Cardiac septum (tissue), 1 donor: ENCODE measurements at places on chromosomes 5 and 9.

GRCh38 chr5:114201332-114201731, 160.5 kb upstream of the KCNN2 start:
- no peak for DNase-seq

DNA sequence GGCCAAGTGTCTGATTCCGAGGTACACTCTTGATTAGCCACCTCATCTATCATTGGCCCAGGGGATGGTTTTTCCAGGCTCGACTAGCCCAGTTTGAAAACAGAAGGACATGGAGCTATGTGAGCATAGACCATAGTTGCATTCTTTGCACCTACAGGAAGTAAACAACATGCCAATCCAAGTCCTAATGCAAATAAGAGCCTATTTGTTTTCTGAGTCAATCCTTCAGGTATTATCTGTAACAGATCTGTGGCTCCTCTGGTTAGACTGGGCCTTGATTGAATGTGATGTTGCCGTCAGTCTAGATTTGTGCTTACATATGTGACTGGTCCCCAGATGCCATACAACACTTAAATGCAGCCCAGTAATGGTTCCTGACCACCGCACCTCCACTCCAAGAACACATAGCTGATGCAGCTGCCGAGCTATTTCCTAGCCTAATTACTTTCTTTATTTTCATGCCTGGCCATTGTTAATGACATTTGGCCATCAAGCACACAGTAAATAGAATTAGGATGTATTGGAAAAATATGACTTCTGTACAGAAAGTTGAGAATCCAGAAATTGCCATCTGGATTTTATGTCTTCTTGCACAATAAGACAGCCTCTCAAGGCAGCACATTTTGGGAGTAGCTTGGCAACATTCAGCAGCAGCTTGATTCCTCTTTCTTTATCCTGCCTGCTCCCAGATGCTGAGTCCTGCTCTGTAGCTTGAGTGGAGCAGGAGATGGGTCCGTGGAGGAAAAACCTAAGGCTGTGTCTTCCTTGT, 29.5 kb upstream of the ARHGAP26 start:
- DNase-seq: no peak

GRCh38 chr5:158648631-158649030, 451.1 kb downstream of the EBF1 start:
- DNase-seq: no peak

DNA sequence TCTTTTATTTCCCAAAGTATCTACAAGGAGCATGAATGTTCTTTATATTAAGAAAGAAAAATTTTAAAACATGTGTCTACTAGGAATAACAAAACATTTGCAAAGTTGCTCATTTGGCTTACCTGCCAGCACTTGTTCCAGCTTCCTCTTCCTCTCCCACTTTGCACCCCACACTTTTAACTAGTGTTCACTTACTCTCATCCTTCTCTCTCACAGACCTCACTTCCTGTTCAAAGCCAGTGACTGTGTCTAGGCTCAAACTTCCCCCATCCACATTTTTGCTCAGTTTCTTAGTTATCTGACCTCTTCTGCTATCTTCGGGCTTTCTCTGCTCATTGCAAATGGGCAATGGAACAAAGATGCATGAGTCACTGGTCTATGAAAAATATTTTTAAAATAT, 512.2 kb upstream of the ZNF462 start:
- no peak for DNase-seq

DNA sequence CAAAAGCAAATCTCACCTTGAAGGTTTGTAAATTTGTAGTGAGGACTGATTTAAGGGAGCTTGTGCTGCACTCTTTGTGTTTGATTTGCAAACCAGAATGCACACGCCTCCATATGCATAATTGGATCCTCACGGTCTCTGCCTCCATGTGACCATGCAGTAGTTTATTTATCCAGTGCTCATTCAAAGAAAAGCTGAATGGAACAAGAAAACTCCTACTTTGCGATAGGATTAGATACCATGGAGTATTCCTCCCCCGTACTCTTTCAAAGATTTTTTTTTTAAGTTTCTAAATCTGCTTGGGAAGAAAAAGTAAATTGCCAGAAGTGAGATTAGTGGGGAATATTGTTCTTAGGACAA, 290.4 kb upstream of the TUT7 start:
- DNase-seq: no peak

- DNase-seq: no peak
Observed at GRCh38 chr9:136426787-136427186, 12.9 kb downstream of the INPP5E start.

DNA sequence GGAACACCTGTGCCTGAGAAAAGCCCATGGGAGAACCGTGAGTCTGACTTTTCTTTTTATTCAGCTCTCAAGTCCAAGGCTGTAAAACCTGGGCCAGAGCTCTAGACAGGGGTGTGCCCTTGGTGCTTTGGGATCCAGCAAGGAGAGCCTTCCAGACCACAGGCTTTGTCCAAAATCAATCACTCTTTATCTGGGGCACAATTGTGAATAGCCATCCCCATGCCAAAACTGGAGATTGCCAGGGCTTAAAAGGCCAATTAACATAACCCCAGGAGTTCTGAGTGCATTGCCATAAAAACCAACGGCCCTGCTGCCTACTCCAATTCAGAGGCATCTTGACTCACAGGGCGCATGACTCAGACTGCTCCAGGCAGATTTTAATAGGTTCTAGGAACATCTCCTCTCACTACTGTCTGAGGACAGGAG, 391.8 kb downstream of the ARHGEF28 start:
- no peak for DNase-seq
